Stimulated activated CD4-positive, alpha-beta T cell treated with anti-CD3 and anti-CD28 coated beads, TNF-alpha, amount 100 ng/mL, for 1 hour (primary cell): ENCODE measurements at places on chromosomes 1 and 21.

GRCh38 chr1:15949453-15950245, 26.3 kb downstream of the ZBTB17 start:
- DNase-seq: peak; percentile 64

DNA sequence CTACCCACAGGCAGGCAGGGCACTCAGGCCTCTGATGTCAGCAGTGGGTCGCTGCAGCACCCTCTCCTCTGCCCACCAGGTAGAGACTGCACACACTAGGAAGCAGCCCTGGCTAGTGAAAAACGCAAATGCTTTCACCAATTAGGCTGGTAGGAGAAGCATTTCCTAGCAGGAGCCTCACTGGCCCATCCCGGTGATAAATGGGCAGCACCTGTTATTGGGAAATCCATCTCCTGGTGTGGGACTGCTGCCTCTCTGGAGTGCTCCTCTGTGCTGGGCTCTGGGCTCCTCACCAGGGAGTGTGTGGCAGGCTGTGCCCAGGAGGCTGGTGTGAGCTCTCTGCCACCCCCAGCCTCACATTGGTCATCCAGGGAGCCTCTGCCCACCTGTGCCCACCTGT, 28.6 kb downstream of the LRP8 start:
- DNase-seq: no peak

- no peak for DNase-seq
Observed at GRCh38 chr21:44854664-44855446, 18.6 kb downstream of the PTTG1IP start.

GRCh38 chr1:67316918-67317317, 9.2 kb downstream of the IL12RB2 start:
- DNase-seq: no peak

DNA sequence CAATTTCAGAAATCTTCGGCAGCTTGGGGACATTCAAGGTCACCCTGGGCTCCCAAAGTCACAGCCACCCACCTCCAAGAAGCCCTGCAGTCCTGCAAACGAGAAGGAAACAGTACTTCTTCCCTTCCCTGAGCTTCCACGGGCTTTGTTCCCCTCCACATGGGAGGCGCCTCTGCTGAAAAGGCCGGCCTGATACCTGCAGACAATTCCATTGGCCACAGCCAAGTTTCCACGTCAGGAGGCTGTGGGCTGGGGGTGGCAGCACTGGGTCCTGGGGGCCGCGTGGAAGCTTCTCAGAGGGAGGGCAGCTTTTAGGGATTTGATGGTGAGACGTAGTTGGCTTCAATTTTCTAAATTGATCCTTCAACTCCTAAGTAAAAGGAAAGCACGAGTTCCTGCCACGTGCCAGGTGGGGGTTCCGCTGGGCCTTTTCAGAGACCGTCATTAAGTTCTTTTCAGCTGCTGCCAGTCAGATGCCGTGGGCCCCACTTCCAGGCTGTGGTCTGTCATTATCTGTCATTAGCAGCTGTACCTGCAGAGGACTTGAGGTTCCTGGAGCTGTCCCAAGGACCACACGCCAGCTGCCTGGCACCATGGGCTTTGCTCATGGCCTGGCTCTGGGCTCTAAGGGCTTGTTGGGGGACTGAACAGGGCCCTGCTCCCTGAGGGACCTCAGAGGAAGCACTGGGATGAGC, 98.7 kb downstream of the CRYAA start:
- no peak for DNase-seq

DNA sequence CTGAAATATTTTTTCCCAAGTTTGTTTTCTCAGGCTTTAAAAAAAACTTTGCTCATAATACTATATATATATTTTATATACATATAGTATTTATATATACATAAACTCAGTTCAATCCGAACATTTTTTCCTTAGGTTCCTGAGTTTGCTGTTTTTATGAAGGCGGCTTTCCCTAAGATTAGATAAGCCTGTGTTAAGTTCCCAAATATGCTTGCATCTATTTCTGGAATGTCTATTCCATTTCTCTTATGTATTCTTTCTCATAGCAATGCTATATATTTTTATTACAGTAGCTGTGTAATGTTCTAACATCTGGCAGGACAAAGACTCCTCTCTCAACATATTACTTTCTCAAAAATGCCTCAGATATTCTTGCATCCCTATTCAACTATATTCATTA, 45.9 kb downstream of the ADSS2 start:
- no peak for DNase-seq

DNA sequence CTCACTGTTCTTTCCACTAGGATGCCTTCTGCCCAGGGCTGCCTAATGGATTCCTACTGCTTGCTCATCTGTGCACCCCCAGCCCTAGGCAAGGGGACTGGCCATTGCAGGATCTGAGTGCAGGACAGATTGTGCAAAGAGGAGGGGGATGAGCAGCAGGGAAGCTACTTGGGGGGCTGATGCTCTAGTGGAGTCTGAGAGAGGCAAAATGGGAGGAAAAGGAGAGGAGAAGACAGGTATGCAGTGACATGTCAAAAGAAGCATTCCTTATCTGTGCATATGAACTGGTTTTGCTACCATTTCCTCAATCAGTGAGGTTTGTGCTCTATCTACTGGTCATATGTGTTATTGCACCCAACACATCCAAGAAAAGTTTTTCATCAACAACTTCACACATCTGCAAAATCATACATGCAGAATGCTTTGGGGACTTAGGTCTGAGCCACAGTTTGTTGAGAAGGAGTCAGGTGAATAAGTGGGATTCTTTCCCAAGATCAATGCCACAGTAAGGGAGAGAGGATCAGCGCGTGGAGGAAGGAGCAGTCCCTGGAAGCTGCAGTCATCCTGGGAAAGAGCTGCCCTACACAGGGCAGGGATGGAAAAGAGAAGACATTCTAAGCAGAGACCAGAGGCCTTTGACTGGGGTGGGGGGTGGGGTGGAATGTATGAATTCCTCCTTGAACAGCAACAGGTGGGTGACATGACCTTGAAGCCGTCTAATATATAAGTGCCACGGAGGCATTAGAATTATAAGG, 14.4 kb downstream of the SLC5A9 start:
- DNase-seq: no peak

DNA sequence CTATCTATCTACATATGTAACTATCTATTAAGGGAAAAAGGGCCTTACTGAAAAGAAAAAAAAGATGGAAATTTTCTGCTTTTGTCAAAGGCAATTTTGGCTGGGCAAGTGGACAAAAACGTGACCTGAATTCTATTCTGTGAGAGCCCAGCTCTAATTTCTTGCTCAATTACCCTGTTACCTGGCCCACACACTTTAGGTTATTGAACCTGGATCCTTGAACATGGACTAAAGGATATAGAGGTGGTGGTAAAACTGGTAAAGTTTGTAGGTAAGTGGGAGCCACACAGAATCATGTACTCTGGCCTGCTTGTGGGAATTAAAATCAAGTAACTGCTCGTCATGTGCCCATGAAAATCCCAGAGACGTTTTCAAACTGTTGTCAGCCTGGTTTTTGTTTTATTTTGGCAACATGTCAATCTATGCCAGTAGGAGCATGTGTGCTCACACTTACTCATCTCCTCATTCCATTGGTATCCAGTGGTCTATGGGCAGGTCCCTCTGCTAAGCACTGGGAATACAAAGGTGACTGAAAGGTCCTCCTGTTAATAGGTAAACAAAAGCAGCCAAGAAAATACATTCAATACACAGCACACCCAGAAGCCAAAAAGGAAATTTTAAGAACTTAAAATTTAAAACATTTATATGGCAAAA, 113.7 kb upstream of the WARS2 start:
- no peak for DNase-seq

DNA sequence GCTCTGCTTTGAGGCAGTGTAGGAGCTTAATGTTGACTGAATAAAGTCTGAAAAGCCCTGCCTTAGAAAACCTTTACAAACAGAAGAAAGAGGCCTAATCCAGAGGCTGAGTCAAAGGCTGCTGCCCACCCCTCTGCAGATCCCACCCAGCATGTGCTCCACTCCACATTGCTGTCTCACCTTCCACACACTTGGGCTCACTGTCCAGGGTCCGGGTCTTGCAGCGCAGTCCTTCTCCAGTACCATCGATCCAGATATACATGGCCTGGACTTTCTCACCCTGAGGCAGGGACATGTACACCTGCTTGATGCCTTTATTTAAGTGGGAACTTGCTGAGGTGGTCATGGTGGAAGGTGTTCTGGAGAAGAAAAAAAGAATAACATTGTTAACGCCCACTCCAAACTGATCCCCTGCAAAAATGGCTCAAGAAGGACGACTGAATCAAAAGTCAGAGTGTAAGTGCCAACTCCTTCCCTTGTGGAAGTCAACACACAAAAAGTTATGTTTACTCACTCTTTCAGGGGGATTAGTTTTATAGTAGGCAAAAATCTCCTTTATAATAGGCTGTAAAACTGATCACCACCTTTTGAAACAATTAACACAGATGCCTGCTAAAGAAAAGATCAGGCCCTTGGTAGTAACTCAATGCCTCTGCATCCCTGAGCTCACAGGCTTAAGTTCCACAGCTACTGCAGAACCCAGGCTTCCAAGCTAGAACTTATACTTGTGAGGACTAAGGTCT, 3.0 kb downstream of the GLUL start:
- DNase-seq: no peak

DNA sequence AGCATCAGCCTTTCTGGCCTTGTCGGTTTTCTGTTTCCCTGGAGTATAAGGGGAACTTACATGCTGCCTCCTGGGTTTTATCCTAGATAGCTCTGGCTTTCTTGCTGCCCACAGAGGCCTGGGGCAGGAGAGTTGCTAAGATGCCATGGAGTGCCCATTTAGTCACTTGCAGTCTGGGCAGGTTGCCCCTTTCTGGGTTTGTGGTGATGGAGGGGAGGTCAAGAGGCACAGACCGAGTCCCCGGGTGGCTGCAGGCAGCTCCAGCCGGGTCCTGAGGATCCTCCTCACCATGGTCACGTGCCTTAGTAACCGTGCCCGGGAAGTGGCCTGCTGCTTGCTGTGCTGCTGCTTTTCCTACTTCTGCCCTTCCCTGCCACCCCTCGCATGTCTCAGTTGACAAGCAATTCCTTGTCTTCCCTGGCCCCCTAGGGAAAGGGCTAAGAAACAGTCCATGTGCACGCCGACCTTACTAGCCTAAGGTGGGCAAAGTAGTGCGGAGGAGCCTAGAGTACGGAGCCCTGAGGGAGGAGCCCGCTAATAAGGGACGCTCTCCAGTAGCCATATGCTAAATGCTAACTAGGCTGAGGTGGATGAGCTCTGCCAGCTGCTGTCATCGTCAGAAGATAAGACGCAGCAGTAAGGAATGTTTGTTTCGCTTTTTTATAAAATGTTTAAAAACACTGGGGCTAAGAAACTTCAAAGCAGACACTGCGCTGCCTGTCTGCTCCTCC, 34.8 kb downstream of the CLCA1 start:
- no peak for DNase-seq

- no peak for DNase-seq
Observed at GRCh38 chr1:173427146-173428054, 49.7 kb upstream of the PRDX6 start.

GRCh38 chr1:106961646-106962045, 94.8 kb upstream of the PRMT6 start:
- no peak for DNase-seq

GRCh38 chr1:200916681-200917080, 22.0 kb downstream of the INAVA start:
- DNase-seq: no peak

GRCh38 chr1:97778718-97779117, 142.1 kb downstream of the DPYD start:
- DNase-seq: no peak

DNA sequence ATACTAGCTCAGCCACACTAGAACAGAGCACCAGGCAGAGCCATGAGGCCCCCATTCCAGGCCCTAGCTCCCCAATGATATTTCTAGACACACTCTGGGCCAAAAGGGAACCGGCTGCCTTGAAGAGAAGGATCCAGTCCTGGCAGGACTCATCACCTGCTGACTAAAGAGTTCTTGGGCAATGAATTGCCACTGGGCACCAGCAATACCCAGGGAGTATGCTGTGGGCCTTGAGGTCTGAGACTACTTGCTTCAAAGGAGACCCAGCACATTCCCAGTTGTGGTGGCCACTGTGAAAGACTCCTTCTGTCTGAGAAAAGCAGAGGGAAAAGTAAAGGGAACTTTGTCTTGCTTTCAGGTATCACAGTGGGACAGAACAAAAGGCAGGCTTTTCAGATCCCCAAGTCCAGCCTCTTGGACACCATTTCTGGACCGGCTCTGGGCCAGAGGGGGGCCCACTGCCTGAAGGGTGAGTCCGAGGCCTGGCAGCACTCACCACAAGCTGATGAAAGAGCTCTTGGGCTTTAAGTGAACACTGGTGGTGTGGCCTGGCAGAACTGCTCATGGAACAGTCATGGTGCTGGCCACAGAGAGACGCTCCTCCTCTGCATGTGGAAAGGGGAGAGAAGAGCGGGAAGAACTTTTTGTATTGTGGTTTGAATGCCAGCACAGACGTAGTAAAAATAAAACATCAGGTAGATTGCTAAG, 72.5 kb downstream of the CDC42BPA start:
- no peak for DNase-seq

- no peak for DNase-seq
Observed at GRCh38 chr1:33443080-33443704, 12.3 kb upstream of the PHC2 start.

DNA sequence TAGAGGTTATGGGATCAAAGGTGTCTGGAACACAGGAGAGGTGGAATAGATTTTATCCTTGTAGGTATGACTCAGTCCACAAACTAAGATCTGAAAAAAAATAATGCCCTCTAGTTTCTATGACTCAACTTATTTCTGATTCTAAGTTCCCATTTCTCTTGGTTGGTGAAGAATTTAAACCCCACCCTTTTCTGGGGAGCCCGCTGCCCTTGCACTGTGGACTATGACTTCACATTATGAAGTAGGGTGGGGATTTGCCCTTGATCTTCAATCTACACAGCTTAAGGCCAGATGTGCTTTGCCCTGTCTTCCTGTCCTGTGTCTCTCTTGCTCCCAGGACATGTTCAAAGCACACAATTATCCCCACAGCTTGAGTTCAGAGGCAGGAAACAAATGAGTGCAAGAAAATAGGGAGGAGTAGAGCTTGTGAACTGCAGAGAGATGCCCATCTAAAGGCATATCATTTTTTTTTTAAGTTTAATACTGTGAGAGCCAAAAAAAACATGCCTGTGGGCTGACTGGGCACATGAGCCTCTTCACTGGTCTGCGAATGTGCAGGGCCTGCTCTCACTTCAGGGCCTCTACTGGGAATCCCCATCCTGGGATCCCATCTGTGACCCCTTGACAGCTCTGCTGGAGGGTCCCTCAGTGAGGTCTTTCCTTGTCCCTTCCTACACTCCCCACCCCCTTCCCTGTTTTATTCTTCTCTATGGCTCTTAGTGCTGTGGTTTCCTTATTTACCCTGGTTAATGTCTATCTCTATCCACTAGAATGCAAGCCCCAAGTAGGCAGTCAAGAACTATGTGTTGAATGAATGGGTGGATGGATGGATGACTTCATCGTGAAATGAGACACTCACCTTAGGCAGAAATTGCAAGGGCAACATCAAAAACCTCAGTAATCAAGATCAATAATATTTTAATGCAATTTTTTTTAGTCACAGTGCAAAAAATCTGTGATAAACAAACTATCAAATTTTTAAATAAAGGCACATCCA, 61.5 kb downstream of the CD58 start:
- DNase-seq: no peak

- no peak for DNase-seq
Observed at GRCh38 chr1:182330303-182330702, 61.3 kb downstream of the GLUL start.

GRCh38 chr1:234874291-234875288, 254.0 kb downstream of the TOMM20 start:
- no peak for DNase-seq
